ENCODE measurements at places on chromosomes 3 and 15.

DNA sequence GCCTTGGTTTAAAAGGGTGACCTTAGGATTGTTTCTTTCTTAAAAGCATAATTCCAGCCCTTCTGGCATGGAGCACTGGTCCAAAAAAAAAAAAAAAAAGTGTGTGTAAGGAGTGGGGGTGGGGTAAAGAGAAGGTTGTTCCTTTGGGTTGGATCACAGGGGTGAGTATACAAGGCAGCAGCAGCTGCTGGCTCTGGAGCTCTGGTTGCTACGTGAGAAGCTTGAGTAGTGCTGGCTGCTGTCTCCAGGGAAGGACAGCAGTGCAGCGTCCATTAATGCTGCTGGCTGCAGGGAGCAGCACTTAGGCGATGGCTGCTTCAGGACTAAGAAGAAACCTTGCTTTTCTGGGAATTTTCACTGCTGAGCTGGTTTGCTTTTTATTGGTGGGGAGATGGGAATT is 2.3 kb downstream of the SETD5 start:
- no peak for DNase-seq

GRCh38 chr3:196163666-196164493 is 47.3 kb downstream of the ZDHHC19 start:
- DNase-seq = no peak

DNA sequence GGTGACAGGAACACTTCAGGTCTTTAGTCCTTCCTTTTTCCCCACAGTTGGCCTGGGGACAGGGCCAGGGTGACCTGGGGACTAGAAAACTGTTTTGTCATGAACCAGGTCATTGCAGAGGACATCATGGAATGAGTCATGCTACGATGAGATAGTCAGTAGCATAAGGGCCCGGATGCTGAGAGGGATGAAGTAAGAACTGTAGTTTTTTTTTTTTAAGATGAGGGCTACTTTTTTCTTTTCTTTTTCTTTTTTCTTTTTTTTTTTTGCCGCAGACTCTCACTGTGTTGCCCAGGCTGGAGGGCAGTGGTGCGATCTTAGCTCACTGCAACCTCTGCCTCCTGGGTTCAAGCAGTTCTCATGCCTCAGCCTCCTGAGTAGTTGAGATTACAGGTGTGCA is 8.0 kb downstream of the MAP2K5 start:
- DNase-seq = no peak

GRCh38 chr3:51585197-51585596 is 46.7 kb downstream of the RAD54L2 start:
- no peak for DNase-seq

DNA sequence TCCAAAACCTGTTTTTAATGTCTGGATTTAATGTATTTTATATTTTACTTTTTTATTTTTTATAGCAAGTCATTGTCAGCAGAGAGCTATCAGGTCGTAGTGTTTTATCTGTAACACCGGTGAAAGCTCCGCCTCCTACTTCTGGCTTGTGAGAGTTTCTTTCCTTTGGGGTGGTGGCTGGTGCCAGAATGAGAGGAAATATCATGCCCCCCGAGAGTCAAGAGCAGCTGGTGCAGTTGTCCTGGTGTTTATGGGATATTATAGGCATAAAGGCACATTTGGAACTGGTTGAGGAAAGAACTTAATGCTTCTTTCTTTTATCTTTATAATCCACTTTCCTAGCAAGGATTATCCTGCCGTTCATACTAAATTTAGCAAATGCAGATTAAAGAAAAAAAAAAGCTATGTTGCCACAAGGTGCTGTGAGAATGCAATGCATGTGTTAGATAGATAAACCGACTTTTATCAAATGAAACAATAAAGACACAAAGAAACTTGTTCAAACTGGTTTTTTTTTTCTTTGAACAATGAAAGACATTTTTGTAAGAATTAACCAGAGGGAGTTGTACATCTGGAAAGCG is 260.1 kb upstream of the PLSCR5 start:
- no peak for DNase-seq

GRCh38 chr3:48273594-48274211 is 32.8 kb downstream of the ZNF589 start:
- DNase-seq = no peak

- DNase-seq = no peak
These were observed 30.7 kb downstream of the DZIP3 start for GRCh38 chr3:108620250-108620649.

GRCh38 chr3:98972155-98972554 is 70.7 kb upstream of the DCBLD2 start:
- DNase-seq = no peak

GRCh38 chr3:72355168-72355567 is 493.1 kb downstream of the SHQ1 start:
- no peak for DNase-seq

DNA sequence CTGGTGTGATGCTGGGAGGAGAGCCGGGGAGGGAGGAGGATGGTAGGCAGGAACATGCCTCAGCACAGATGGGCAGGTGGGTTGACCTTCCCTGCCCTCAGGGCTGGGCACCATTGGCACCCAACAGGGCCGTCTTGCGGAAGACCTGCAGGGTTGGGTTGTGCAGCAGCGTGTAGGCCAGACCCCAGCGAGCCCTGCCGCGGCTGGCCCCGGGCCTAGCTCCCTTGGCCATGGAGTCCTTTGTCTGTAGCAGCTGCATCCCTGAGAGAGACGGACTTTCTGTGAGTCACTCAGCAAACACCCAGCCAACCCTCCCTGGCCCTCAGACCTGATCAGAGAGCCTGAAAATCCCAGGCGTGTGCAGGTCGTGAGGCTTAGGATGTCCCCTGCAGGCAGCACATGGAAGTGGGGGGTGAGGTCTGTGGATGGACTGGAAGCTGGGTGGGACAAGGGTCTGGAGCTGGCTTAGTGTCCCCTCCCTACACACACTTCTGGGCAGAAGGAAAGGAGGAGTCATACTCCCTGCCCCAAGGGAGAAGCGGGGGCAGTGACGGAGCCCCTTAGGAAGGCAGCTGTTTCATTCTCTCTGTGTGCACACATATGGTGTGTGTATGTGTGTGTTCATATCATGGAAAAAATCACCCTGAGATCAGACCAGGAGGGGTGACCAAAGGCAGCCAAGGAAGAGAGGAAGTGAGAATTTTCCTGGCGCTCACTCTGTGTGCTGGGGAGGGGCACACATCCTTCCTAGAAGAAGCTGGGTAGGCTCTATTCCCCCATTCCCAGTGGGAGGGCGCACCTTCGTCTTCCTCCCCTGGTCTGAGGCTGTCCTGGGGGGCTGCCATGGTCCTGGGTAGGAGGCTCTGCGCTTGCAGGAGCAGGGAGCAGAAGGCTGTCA is 6.7 kb downstream of the ISLR start:
- no peak for DNase-seq

DNA sequence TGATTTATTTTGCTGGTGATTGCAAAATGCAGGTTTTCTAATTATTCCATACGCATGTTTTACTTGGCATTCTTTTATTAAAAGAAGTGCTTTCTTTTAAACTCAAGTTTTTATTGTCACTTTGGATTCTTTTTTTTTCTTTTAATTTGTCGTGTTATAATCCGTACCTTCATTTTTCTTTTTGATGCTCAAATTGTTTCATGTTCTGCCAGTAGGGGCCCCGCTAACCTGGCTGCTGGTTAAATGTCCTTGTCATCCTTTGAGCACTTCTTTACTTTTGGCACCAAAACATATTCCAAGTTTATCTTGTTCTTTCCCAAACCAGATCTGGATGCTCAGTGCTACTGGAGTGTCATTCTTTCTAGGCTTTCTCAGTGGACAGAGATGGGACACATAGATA is 31.6 kb downstream of the MED12L start:
- no peak for DNase-seq

DNA sequence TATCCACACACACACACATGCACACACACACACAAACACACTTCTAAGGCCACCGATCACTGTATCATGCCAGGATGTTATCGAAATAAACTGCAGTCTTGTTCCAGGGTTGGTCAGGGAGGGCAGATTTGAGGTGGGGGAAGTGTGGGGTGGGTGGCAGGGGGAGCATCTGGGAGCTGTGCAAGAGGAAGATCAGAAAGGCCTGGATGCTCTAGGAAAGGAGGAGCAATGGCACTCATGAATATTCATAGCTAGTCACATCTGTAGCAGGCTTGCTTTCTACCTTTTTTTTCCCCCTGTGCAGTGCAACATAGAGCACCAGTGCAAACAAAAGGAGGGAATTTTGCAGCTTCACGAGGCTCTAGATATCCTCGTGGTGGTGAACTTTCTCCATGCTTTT is 84.9 kb downstream of the MEIS2 start:
- DNase-seq = no peak

GRCh38 chr15:73426323-73426994 is 16.5 kb upstream of the REC114 start:
- DNase-seq = no peak

GRCh38 chr15:90184119-90184785 is 16.9 kb upstream of the SEMA4B start:
- DNase-seq = no peak

- DNase-seq = no peak
These were observed 6.6 kb upstream of the RHCG start for GRCh38 chr15:89502867-89503595.

- DNase-seq = no peak
These were observed 186.3 kb upstream of the GPR149 start for GRCh38 chr3:154616298-154616697.

GRCh38 chr3:177385186-177385585 is 187.9 kb upstream of the TBL1XR1 start:
- no peak for DNase-seq

DNA sequence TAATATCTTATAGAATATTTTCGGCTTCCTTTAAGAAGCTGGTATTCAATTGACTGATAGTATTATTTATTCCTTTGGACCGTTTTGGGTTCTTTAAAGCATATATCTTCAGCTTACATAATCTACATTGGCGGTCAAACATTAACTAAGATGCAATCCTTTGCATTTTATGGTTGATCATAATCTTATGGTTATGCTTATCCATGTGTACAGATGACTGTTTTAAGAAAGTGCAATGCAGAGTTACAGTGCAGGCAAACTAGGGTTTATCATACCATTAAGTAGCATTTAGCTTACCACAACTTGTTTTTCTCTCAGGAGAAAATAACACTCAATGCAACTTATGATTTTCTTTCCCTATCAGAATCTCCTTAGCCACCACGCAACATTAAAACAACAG is 41.4 kb upstream of the POU1F1 start:
- DNase-seq = no peak

DNA sequence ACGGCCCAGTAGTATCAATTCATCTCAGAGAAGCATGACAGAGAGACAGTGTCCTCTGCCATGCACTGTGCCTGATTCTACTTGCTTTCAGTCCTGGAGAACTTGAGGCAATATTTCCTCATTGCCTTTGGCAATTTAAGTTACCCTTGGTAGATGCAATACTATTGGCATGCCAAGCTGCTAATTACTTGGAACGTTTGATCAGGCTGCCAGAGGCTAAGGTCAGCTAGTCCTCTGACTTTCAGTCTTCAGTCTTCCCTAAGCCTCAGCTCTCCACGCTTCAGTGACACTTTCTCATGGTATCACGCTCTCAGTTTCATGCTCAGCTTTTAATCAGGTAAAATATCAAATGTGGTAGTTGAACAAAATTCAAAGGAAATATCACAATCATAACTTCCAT is 13.1 kb upstream of the OSBPL11 start:
- DNase-seq = no peak

GRCh38 chr15:71282076-71282475 is 166.8 kb downstream of the THSD4 start:
- no peak for DNase-seq

- DNase-seq = no peak
These were observed 51.7 kb downstream of the SH3GL3 start for GRCh38 chr15:83498801-83499200.

GRCh38 chr15:85534031-85534430 is 153.6 kb downstream of the AKAP13 start:
- no peak for DNase-seq

- DNase-seq = no peak
These were observed 124.2 kb downstream of the IMPG2 start for GRCh38 chr3:101195951-101196713.

DNA sequence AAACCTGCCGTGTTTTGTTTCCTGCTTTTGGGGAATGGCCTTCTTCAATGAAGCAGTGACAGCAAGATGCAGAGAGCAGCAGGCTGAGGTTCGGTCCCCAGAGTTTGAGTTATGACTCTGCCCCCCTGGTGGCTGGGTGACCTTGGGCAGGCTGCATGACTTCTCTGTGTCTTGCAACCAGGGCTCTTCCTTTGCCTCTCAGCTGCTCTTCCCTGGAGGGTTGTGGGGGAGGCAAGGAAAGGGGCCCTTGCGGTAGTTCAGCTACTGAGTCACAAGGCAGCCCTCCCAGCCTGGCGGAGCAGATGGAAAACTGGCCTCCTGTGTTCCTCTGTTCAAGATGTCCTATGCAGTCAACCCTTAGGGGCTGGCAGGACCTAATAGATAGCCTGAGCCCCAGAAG is 17.1 kb downstream of the CTXND1 start:
- DNase-seq = no peak

- DNase-seq = no peak
These were observed 7.5 kb downstream of the KNSTRN start for GRCh38 chr15:40389824-40390595.

DNA sequence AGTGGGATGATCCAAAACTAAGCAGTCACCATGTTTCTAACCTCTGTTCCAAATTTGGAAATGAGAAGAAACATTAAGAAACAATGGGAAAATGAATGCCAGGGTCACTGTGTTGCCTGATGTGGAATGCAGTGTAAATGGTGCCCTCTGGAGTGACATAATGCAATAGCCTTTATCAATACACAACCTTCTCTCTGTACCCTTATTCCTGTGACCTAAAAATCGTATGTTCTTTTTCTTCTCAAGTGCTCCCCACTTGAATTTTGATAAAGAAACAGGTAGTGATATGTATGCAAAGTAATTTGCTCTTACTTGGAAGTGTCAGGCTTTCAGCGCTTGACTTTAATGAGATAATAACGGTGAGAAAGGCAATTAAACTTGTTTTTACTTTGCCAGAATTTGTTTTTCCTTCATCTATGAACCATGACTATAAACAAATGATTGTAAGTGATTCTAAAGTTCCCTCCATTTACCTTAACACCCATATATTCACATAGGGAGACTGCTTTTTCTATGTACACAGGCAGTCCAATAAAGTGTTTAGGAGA is 145.8 kb upstream of the THRB start:
- no peak for DNase-seq

DNA sequence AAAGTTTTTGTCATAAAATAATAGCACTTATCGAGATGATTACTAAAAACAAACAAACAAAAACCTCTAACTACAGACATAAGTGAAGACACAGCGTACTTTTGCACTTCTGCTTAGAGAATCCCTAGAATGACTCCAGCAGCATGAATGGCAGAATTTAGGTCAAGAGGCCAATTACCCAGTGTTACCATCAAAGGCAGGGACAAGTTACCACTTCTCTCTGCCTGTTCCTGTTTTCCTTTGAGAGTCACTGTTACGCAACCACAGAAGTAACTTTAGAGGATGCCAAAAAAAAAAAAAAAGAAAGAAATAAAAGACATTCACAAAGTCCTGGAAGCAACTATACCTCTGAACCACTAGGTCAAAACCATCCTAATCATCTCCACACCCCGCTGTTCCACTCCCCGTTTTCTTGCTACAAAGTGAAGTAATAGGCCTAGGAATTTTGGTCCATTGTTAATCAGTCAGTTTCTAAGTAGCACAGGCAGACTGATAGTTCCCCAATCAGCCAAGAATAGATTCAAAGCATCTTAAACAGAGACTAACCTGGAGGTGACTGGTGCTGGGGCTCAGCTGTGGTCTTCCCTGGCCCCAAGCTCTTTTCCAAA is 41.9 kb downstream of the FMN1 start:
- DNase-seq = no peak
